ENCODE measurements at places on chromosomes 3 and 15.
A peak's percentile ranks its signal among the peaks of the same experiment; 100 is the strongest.

GRCh38 chr3:12885583-12885930, 44.2 kb upstream of the RPL32 start:
- DNase-seq = no peak

DNA sequence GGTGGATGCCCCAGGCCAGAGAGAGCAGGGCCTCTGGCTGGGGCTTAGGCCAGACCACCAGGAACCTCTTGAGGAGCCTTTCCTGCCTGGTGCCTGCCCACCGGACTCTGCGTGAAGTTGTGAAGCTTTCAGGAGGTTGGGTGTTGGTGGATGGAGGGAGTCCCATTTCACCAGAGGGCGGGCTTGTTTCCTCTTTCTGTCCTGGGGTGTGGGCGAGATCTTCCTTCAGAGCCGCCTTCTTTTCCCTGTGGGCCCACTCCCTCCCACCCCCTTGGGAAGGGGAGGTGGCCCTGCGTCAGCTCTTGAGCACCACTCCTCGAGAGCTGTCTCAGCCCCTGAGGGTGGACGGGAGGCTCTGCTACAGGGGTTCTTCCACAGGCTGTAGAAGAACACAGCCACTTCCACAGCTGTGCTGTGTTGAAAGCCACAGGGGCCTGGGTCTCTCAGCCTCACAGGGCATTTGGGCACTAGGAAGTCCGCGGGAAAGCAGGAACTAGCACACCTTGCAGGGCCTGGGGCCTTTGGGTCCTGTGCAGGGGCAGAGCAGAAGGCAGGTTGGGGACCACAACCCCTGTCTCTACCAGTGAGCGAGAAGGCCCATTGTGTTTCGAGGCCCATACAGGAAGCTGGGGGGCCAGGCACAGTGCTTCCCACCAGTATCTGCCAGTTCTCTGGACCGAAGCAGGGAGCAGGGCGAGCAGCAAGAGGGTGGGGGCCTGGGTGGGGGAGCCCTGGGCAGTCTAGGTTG, 2.1 kb downstream of the AMIGO3 start:
- no peak for DNase-seq

DNA sequence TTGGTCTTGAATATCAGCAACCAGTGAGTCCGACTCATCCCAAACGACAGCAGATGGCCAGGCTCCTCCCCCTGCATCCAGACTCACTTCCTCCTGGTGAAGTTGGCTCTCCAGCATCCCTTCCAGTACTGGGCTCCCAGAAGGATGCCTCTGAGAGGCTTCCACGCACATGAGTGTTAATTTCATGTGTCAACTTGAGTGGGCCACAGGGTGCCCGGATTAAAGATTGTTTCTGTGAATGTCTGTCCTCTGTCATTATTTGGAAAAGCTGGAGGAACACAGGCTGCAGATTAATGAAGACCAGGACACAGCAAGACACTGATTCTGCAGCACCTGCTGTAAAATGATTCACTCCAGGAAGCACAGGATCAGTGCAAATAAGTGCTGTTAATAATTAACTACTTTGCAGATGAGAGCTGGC, 99.8 kb downstream of the ATP10A start:
- DNase-seq = no peak

GRCh38 chr15:46660096-46660842, 1025.4 kb downstream of the SQOR start:
- DNase-seq = no peak

- no peak for DNase-seq
These were observed 9.5 kb downstream of the MYL3 start for GRCh38 chr3:46853441-46854415.

DNA sequence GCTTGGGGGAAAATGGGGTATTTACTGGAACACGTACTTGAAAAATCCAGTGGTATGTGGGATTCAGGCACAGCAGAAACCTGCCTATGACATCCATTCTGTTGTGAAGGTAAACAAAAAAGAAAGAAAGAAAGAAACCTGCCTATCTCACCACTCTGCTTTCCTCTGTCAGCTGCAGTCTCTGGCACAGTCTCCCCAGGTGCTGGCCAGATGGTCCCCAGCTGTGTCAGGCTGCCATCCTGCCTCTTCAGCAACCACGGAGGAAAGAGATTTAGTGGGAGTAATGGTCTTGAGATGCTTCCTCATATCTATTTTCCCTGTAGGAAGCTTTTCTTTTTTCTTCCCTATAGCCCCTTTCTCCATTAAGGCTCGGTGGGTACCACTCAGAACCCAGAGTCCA, 2.5 kb upstream of the PXYLP1 start:
- no peak for DNase-seq

DNA sequence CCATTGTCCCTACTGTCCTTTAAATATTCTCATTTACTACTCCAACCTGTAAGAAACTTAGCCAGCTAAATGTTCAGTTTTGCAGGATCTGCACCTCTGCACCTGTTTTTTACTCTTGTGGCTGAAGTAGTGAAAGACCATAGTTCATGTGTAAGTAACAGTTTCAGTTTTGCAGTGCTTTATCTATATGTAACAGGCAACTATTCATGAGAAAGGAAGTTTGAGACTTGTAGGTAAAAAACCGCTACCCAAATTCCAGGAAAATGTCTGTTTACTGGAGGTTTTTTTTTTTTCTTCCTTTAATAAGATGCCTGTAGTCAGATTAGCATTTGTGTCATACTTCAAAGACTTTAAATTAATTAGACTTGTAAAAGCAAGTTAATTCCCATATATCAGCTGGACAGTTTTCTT, 25.4 kb upstream of the MBNL1 start:
- no peak for DNase-seq

- DNase-seq = no peak
These were observed 243.5 kb downstream of the MFSD1 start for GRCh38 chr3:159045279-159045885.

GRCh38 chr3:152857082-152857481, 22.2 kb downstream of the P2RY1 start:
- no peak for DNase-seq

DNA sequence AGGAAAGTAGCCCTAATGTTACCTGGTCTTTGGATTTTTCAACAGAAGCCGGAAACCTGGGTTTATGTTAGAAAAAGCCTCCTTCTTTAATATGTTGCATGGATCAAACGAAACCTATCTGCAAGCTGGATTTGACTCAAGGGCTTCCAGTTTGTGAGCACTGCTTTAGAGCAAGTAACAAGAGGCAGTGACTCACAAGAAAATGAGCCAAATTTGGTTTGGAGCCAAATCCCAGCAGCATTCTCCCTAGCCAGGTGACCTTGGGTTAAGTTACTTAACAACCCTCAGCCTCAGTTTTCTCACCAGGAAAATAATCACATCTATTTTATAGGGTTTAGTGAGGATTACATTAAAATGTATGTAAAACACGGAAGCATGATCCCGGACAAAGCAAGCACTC, 215.2 kb upstream of the PRICKLE2 start:
- no peak for DNase-seq

DNA sequence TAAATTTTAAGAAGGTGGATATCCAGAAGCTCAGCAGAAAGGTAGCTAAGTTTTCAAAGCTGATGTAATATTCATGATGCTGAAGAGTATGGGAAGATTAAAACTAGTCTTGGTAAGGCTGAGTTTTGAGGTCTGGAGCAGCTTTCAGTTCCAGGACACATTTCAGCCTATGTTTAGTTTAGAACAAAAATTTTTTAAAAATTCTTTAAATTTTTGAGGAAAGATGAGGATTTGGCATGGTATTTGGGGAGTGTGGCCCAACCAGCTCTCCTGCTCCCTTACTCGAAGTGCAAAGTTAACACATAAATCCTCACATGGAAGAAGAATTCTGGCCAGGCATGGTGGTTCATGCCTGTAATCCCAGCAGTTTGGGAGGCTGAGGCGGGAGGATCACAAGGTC, 1039.1 kb downstream of the NAALADL2 start:
- no peak for DNase-seq

DNA sequence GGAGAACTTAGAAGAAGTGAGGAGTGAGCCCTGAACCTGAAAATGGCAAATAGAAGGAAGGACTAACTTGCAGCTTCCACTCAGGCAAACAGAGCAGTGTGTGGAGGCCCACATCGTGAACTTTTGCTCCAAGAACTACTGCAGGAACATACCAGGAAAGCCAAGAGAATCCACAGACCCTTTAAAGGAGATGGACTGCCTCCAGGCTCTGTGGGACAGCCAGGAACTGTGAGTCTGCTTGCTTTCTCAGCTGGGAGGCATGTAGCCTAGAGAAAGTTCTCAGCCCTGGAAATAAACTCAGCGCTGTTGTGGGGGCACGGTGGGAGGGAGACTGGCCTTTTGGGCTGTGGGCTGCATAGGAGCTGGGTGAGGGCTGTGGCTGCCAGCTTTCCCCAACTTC, 93.0 kb downstream of the SNRK start:
- DNase-seq = no peak

DNA sequence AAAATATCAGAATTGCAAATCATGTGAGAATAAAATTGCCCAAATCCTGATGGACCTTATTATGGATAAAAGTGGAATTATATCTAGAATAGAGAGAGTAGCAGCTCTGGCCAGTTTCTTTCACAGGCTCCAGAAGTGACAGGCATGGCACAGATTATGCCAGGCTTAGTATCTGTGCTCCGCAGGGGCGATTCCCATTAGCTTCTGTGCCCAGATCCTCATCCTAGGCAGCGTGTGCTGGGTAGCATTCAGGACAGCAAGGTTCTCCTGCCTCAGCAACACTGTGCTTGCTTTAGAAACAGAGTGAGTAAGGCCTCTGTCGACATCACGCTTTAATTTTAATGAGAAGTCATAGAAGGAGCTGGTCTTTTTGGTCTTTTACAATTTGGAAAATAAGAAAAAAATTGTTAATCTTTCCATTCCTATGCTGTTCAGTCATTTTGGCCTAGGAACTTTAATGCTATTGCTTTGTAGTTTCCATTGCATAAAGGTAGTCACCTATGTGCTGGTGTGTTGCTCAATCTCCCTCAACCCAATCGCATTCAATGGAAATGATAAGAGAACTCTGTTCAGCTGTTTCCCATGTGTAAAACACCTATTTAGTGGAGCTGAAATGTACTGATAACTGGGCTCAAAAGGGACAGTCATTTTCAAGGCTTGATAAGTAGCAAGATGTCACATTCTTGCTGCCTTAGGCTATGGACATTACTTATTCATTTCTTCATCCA, 770.1 kb downstream of the AGBL1 start:
- peak; percentile 36 for DNase-seq

DNA sequence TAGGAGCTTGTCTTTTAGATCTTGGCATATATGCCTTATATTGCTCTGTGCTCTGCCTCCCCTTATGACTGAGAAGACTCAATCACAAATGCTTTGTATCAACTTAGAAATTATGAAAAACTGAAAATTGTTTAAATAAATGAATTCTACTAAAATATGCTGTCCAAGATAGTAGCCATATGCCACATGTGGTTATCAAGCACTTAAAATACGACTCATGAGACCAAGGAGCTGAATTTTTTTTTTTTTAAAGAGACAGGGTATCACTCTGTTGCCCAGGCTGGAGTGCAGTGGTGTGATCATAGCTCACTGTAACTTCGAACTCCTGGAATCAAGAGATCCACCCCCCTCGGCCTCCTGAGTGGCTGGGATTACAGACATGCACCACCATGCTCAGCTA, 118.3 kb downstream of the RFTN1 start:
- DNase-seq = no peak

DNA sequence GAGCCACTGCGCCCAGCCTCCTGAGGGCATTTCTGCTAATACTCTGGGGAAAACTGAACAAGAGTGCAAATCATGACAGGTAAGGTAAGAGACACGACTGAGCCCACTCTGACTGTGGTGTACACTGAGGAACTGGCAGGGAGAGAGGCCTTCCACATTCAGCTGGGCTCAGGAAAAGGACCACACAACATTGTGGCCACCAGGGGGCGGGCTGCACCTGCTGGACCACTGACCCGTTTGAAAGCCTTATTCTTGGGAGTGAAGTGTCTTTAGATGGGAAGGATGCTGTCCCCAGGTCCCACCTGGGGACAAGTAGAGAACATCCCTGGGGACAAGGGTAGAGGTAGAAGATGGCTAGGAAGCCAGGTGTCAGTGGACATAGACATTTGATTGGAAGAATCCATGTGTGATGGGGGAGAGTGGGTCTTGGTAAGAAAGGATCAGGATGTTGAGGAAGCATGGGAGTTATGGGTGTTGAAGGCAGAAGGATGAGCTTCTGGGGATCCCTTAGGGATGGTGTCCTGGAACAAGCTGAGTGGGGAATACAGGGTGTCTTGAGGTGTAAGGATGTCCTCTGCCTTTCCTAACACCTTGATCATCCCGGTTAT, 6.2 kb upstream of the CTDSPL start:
- DNase-seq = peak; percentile 90

GRCh38 chr15:98773616-98774015, 125.3 kb downstream of the IGF1R start:
- no peak for DNase-seq

DNA sequence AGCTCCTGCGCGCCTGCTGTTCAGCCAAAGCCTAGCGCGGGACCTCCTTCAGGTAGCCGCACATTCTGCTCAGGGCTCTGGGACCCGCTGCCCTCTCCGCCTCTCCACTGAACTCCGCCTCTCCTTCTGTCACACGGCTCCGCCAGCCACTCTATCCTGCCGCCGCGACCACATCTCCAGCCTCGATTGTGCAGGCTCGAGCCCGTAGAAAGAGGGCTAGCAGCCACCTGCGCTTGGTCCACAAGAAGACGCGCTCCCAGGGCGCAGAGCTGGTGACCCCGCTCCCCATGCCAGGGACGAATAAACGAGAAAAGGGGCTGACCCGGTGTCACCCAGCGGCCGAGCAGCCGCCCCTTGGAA, 1.1 kb upstream of the VIPR1 start:
- DNase-seq = no peak

DNA sequence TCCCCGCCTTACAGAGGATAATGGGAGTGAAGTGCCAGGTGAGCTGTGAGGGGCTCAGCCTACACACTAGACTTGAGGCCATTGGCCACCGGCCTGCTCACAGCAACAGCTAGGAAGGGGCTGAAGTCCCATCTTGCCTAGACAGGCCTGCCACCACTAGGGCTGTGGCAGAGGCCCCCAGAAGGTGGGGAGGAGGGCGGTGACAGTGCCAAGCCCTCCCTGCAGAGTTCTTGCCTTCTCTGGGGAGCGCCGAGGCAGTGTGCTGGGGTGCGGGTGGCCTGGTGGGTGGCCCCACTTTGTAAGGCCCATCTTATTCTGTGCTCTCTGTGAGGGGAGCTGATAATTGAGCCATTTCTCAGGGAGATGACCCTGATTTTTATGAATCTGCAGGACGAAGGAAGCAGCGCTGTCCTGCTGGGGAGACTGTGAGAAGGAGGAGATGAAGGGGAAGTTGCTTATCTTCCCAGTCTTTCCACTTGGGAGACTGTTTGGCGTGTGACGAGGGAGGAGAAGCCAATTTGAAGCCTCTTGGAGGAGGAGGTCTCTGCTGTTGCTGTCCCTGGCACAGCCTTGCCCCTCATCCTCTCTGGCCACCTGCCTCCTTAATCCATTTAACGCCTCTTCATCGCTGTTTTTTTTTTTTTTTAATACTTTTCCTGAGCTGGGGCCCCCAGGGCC, 104.3 kb downstream of the LINGO1 start:
- DNase-seq = no peak

DNA sequence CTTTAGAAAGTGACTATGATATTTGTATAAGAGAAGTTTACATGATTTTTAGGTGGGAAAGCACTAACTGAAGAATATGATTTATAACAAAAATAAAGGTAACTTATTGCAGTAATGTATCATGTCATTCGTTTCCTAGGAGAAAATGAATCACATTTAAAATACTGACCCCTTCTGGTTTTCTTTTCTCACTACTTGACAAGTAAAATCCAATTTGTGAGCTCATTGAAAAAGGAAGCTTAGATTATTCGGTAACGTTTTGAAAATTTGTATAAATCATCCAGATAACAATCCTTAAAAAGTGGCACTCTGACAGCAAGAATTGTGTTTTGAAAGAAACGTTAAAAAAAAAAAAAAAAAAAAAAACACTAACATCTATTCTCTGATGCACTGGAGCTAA, 39.0 kb downstream of the NSUN3 start:
- no peak for DNase-seq
